Activated naive CD8-positive, alpha-beta T cell treated with anti-CD3 and anti-CD28 coated beads for 36 hours (primary cell): ENCODE measurements at places on chromosomes 5 and 9.

DNA sequence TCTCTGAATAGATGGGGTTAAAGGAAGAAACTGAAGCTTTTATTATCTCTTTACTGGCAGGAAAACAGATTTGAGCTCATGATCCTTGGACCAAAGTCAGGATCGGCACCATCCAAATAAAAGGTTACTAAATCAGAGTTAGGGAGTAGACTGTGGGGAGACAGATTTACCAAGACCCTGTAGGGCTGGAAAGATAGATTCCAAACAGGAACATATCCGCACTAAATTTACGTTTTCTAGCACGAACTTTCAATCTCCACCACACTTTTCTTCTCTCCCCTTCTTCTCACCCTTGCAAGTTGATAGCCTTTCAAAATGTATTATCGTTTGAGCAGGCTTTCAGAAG lies 120.0 kb upstream of the HMHB1 start:
- DNase-seq = no peak
- no peak overlapping the region for H3K4me3 ChIP-seq
- peaks cover 3% of the 10 kb centered on the region for H3K27me3 ChIP-seq
- no peak overlapping the region for H3K27ac ChIP-seq
- peaks cover 6% of the 10 kb centered on the region for H3K4me1 ChIP-seq

DNA sequence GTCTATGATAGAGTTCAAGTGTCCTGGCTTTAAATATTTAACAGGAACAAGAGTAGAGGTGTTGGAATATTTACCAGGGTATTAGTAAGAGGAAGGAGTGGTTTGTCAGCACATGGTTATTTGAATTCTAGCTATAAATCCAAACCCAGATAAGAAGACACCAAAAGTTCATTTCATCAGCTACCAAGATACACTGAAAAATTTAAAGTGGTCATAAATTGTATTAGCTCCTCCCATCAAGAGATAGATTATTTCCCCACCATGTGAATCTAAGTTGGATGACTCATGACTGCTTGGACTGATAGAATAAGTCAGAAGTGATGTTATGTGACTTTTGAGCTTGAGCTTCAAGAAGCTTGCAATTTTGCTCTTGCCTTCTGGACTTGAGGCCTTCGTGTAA lies 72.1 kb upstream of the GRAMD2B start:
- no peak for DNase-seq
- H3K36me3 ChIP-seq = no peaks in the 10 kb centered on the region
- H3K4me1 ChIP-seq = peaks cover 8% of the 10 kb centered on the region
- peaks cover 4% of the 10 kb centered on the region for H3K27me3 ChIP-seq

DNA sequence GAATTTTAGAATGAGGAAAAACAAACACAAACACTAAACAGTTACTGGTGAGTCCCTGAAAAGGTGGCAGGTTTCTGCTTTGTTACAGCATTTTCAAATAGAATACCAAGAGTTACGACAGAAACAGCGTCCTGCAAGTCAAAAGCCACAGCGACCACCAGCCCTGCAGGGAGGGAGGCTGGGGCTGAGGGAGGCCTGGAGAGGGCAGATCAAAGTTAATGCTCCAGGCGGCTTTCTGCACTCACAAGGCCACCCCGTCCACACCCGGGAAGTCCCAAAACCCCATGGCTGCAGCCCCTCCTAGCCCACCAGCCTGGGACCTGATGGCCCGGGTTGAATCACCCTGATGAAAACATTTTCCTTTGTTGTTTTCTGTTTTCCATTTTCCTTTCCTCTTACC lies 29.3 kb downstream of the COL23A1 start:
- H3K27me3 ChIP-seq = peaks cover 27% of the 10 kb centered on the region
- no peak overlapping the region for H3K4me3 ChIP-seq
- H3K27ac ChIP-seq = no peak overlapping the region
- peaks cover 2% of the 10 kb centered on the region for H3K36me3 ChIP-seq

DNA sequence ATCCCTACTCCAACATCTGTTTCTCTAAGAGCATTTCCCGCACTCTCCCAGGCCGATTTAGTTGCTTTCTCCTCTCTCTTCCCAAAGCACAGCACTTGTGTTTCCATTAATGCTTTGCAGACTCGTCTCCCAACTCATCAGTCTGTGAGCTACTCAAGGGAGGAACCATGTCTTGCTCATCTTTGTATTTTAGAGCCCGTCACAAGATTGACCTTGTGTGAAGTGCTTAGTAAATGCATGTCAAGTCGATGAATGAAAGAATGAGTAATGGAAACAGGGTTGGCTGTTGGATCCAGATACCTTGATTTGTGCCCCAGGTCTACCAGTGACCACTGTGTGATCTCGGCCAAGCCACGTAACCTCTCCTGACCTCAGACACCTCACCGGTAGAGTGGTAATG lies 99.3 kb downstream of the KLF4 start:
- no peaks in the 10 kb centered on the region for H3K36me3 ChIP-seq
- no peaks in the 10 kb centered on the region for H3K4me1 ChIP-seq
- DNase-seq = no peak
- H3K27me3 ChIP-seq = peaks cover 4% of the 10 kb centered on the region
- H3K27ac ChIP-seq = no peak overlapping the region

DNA sequence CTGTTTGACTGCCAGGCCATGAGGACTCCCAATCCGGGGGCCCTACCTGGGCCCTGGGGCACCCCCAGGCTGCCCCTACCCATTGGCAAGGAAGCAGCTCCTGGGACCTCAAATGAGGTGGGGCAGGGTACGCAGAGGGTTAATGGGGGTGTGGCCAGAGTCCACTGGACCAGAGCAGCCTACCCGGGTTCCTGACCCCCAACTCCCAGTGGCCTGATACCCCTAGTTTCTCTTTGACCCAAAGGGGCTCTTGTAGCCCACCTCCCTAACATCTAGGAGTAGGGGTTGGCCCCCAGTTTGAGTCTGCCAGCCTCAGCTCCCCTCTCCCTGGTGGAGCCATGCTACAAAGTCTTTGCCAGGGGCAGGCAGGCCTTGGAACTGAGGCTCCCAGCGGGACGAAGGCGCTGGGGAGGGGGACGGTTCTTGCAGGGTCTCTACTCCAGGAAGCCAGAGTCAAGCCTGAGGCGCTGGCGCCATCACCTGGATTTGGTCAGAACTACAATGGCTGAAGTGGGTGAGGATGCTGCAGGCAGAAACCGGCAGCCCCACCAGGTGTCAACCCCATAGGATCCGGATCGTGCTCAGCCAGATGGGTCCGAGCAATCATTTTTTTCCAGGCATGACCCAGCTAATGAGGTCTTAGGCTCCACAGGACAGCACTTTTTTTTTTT lies 8.4 kb upstream of the CERCAM start:
- H3K36me3 ChIP-seq = no peaks in the 10 kb centered on the region
- no peak overlapping the region for H3K4me3 ChIP-seq
- peaks cover 77% of the 10 kb centered on the region for H3K27me3 ChIP-seq

DNA sequence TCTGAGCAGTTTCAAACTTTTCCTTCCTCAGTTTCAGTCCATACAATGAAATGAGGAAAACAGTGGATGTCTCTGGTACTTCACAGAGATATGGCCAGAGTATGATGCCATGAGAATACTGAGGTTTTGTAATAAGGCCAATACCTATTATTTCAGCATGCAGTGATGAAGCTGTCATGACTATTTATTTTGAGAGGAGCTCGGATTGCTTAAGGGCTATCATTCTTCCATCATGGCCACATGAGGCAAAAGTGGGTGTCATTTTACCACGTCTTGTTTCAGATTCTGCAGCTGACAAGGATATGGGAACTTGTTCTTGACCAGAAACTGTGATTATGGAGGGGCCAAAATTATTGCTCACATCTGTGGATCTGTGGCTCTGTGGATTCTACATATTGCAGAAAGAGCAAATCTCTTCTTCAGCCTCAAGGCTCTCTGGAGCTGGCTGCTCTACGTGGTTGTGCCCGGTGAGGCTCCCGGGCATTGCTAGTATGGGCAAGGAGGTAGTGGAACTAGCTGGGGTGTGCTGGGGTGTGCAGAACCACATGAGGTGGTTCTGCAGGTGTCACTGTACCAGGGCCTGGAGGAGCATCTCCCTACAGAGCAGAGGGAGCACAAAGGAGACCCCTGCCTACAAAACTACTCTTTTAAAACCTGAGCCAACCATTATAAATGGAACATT lies 180.3 kb downstream of the SEMA6A start:
- no peak for DNase-seq
- H3K27ac ChIP-seq = no peak overlapping the region
- H3K4me1 ChIP-seq = no peaks in the 10 kb centered on the region
- H3K27me3 ChIP-seq = no peaks in the 10 kb centered on the region
- no peak overlapping the region for H3K4me3 ChIP-seq

DNA sequence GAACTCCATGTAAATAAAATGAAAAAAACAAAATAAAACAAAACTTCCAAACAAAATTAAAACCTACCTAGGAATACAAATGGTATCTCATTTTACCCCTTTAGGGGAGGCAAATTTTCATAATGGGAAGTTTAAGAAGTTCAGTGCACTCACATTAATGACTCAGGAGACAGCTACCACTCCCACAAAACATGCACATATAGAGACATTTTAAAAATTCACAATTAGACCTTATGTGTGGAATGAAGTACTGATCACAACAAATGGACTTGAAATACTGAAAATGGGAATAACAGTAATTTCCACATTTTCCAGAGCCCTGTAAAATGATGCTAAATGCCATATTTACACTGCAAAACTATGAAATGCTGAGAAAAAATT lies 91.8 kb downstream of the FANCC start:
- no peaks in the 10 kb centered on the region for H3K4me1 ChIP-seq
- no peak overlapping the region for H3K27ac ChIP-seq
- H3K27me3 ChIP-seq = no peaks in the 10 kb centered on the region
- H3K36me3 ChIP-seq = peaks cover 8% of the 10 kb centered on the region
- DNase-seq = no peak

DNA sequence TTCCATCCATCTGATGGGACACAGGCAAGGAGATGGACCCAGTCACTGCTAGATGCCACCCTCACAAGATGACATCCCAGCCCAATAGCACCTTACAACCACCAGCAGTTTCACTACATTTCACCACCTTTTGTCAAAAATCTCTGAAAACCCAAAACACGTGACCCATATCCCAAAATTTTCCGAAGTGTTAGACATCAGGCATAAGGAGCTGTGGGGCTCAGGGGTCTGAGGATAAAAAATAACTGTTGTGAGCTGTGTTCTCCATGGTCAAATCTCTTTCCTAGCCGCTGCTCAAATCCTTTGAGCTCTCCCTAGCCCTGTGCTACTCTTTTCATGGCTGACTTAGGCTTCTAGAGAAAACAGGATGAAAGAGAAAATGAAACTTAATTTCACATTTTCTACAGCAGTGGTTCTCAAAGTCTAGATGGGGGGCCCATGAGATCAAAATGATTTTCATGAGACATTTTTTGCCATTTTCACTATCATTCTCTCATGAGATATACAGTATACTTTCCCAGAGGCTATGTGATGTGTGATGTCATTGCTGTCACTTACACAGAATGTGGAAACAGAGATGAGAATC lies 40.7 kb downstream of the TIMD4 start:
- H3K4me3 ChIP-seq = peak overlapping the region; percentile 48
- peak; percentile 5 for DNase-seq
- peak overlapping the region; percentile 94 for H3K27ac ChIP-seq
- H3K27me3 ChIP-seq = no peaks in the 10 kb centered on the region

- no peaks in the 10 kb centered on the region for H3K27me3 ChIP-seq
- H3K36me3 ChIP-seq = peaks cover 4% of the 10 kb centered on the region
- no peak overlapping the region for H3K27ac ChIP-seq
- no peak for DNase-seq
- H3K4me3 ChIP-seq = no peak overlapping the region
These were observed 1.3 kb downstream of the TEX53 start for GRCh38 chr9:114656301-114656700.
